ENCODE measurements at places on chromosomes 7 and 10.

GRCh38 chr7:147878912-147879661 is 711.5 kb upstream of the C7orf33 start:
- DNase-seq, result no peak

GRCh38 chr10:100983868-100984671 is 3.2 kb downstream of the MRPL43 start:
- DNase-seq, result no peak

DNA sequence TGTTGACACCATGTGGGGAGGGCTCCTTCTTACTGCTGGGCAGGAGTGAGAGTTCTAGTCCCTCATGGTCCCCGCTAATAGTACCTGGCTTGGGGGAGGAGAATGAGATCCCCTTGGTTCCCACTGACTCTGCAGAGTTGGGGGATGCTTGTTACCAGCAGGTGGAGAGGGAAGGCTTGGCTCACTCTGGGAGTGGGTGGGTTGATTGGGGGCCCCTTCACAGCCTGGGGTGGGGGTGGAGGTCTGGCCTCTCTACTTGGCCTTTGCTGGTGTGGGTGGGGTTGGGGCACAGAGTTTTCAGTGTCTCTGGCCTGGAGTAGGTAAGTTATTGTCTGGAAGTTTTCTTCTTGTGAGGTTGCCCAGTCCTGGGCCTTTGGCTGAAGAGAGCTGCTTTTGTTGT is 31.9 kb downstream of the ADCY1 start:
- DNase-seq, result no peak

- DNase-seq, result no peak
Measured at GRCh38 chr10:27893358-27893954, 105.4 kb downstream of the ODAD2 start.

DNA sequence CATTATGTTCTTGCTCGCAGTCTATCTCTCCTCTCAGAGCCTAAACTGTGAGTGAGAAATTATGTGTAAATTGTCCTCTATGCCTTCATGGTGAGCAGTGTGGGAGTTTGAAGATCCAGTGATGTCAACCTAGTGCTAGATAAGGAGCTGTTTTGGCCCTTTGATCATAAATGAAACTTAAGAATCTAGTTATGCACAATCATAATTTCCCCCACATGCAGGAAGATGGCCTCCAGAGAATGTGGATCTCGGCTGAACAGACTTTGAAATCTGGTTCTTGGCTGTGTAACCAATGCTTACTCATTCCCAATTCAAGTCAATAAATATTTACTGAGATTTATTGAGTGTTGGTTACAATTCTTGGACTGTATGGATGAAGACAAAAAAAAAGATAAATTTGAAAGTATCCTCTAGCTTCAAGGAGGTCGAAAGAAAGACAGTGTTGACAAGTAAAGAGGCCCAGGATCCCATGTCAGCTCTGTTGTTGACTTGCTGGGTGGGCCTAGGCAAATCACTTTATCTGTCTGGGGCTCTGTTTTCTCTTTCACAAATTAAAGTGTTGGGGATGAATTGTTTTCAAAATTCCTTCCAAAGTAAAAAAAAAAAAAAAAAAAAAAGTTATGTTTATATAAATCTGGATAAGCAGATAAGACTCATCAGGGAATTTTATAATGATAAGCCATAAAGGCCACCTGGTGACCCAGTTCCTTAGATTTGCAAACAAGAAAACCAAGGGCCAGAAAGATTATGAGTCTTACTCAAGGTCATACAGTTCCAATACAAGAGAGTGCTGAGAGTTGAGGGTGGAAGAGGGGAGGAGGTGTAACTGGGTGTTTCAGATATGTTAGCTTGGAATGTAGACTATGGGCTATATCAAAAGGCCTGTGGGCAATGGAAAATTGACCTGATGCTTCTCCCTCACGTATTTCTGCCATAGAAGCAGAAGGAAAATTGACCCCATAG is 969.9 kb downstream of the KCNMA1 start:
- DNase-seq, result no peak

DNA sequence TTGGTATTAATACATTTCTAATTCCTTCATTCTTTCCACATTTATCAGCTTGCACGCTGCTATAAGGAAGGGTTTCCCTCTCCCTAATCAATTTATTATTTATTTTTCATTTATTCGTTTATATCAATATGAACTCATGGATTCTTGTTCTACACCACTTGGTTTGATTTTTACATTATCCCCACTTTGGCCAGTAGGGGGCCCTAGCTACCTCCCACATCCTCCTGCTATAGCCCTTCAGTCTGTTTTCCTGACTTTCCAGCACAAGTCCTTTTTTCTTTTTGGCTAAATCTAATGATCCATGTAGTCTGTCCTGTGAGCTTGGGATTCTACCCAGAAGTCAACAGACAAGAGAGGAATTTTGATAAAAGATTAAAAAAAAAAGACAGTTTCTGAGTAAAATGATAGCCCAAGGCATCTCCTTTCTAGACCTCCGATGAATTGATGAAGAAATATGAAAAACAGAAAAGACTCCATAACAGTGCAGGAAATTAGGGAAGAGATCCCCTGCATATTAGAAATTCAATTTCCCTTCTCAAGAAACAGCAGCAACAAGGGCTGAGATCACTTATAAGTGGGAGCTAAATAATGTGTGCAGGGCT is 47.7 kb downstream of the LYZL2 start:
- DNase-seq, result peak; percentile 11

GRCh38 chr7:100674411-100675104 is 1.0 kb downstream of the GNB2 start:
- DNase-seq, result no peak

GRCh38 chr7:2781636-2782035 is 62.5 kb downstream of the GNA12 start:
- DNase-seq, result no peak

DNA sequence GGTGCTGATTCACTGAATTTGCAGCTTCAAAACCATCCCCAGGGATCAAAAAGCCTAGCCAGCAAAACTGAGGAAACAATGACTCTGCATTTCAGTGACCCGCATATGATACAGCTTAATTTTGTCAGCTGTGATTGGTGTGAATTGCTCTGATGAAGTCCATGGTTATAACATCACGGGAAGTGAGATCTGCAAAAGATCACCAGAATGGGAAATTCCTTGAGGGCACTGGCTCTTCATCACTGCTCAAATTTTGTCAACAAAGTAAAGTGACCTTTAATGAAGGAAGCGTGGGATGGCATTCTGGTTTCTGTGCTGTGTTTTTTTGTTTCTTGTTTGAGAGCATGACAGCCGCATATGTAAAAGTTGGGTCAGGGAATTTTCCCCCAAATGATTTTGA is 745.9 kb downstream of the GATA3 start:
- DNase-seq, result no peak

DNA sequence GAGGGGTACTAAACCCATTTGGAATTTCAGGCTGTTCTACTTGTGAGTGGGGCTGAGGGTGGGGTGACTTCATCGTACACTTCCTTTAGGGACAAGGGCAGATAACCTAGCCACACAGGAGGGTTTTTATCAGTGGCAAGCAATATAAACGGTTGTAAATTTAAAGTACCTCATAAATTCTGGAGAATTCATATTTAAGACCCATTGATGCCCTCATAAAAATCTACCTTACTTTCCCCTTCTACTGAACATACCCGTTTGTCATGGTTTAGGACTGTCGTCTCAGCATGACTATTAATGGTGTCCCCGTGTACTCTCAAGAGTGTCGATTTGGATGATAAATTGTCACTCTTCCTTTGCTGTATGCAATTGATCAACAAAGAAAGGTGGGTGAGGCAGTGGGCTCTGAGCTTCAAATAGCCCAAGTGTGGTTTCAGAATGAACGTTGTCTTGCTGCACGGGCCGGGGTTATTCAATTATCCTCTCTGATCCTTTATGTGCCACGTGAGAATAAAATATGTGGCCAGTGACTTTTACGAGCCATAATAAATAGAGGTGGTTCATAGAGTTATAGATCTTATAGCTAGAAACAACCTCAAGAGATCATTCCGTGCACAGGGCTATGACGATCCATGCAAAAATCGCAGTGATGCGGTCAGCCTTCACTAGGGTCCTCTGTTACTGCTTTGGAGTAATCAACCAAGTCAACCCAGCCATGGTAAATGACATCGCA is 82.2 kb downstream of the FAM107B start:
- no peak for DNase-seq

GRCh38 chr7:35866186-35866585 is 65.3 kb downstream of the SEPTIN7 start:
- no peak for DNase-seq

DNA sequence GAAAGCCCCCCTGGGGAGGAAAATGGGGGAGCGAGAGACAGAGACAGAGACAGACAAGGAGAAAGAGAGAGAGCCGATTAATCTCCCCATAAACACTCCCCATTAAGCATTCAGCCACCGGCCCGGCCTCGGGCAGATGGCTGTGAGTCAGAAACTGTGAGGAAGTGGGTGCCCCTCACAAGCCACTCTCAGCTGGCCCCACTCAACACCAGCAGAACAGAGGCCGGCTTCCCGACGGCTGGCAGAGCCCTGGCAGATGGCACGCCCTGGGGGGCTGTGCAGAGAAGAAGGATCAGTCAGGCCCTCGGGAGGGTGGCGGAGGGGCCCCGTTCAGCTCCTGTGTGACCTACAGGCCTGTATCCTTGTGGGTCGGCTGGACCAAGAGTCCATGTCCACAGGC is 41.2 kb downstream of the CAMK2B start:
- no peak for DNase-seq

DNA sequence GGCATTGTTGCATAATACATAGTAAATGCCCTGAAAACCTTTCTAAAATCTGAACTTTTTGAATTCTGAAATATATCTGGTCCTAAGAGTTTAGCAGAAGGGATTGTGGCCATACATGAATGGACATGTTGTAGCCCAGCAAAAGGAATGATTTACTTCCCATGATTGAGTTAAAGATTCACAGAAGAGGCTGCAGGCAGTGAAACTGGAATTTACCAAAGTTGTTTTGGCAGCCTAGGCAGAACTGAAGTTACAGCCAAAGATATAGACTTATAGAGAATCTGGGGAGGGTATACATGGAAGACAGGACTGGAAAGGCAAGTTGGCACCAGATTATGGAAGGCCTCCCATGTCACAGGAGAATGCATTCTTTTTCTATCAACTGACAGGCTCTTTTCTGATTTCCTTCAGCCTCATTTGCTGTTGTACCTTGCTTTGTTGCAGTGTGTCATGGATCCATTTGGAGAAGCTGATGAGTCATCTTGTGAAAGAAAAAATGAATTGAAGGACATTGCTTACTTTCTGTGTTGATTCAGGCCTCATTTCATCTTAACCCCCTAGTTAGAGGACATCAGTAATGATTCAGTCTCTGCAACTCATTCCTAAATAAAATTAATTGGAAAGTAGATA is 356.2 kb upstream of the LRGUK start:
- no peak for DNase-seq

DNA sequence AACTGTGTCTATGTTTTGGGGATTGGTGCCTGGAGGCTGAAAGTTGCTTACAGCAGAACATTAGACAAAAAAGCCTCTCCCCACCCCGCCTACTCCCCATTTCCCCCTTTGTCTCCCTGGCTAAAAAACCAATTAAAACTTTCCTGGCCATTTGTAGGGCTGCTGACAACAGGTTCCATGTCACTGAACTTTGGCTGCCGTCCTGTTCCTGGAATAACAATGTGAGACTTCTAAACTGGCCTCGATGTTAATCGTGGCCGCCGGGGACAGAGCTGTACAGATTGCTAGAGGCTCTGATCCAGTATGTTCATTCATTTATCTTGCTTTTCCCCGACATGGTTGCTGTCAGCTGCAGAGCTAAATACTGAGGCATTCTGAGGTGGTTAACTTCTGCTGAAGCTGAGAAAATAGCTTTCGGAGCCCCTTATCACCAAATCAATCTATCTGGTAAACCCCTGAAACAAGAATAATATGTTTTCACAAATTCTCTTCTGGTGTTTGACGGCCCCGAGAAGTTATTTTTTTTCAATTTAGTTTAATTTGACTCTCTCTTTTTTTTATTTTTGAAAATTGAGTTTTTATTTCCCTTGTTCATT is 271.6 kb downstream of the GFRA1 start:
- DNase-seq, result no peak

DNA sequence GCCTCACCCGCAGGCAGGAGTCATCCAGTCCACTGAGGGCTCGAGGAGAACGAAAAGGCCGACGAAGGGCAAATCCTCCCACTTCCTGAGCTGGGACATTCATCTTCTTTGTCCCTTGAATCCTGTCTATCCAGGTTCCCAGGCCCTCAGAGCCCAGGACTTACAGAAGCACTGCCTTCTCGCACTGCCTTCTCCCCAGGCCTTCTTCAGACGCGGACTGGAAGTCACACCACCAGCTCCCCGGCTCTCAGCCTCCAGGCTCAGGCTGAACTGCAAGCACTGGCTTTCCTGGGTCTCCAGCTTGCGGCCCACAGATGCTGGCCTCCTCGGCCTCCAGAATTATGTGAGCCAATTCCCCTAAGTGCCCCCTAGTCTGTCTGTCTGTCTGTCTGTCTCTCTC is 6.4 kb upstream of the MMP21 start:
- no peak for DNase-seq

GRCh38 chr10:32650246-32650655 is 204.3 kb downstream of the CCDC7 start:
- no peak for DNase-seq

- no peak for DNase-seq
Measured at GRCh38 chr10:6165221-6165725, 37.5 kb upstream of the PFKFB3 start.

DNA sequence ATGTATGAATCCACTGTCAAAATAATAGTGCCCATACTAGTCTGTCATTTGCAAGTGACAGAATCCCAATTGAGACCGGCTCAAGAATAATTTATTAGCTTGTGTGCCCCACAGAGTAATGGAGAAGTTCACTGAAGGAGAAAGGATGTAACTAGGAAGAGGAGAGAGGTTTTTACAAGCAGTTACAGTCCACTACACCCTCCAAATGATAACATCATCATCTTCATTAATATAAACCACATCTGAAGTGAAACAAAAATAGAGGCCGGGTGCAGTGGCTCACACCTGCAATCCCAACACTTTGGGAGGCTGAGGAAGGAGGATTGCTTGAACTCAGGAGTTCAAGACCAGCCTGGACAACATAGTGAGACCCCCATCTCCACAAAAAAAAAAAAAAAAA is 226.8 kb downstream of the SKIDA1 start:
- DNase-seq, result no peak

- no peak for DNase-seq
Measured at GRCh38 chr7:22278660-22279059, 78.3 kb downstream of the RAPGEF5 start.

DNA sequence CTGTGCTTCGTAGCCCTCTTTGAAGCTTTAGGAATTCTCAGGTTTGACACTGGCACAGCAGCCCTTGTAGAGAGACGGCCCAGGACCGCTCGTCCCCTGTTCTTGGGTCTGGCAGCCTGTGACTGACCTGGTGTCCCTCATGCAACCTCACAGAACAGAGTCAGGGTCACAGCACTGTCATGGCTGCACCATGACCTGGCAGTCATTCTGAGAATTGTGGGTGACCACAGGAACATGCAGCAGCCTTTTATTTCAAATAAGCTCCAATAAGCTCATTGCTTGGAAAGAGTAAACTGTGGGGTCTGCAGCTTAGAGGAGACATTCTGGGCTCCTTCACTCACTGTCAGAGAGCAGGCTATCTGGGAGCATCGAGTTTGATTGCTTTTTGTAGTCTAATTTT is 42.5 kb downstream of the MYO1G start:
- no peak for DNase-seq

Data from activated CD4-positive, alpha-beta T cell treated with anti-CD3 and anti-CD28 coated beads for 24 hours (primary cell).